ENCODE measurements at places on chromosomes 12 and 14.
A peak's percentile ranks its signal among the peaks of the same experiment; 100 is the strongest.

GRCh38 chr14:31411218-31411727, 9.1 kb downstream of the HEATR5A start:
- DNase-seq: no peak

- DNase-seq: no peak
Observed at GRCh38 chr12:120762086-120762485, 36.5 kb downstream of the ACADS start.

- no peak for DNase-seq
Observed at GRCh38 chr12:45490232-45490881, 239.1 kb upstream of the ARID2 start.

GRCh38 chr12:10968765-10969456, 17.8 kb downstream of the TAS2R50 start:
- no peak for DNase-seq

DNA sequence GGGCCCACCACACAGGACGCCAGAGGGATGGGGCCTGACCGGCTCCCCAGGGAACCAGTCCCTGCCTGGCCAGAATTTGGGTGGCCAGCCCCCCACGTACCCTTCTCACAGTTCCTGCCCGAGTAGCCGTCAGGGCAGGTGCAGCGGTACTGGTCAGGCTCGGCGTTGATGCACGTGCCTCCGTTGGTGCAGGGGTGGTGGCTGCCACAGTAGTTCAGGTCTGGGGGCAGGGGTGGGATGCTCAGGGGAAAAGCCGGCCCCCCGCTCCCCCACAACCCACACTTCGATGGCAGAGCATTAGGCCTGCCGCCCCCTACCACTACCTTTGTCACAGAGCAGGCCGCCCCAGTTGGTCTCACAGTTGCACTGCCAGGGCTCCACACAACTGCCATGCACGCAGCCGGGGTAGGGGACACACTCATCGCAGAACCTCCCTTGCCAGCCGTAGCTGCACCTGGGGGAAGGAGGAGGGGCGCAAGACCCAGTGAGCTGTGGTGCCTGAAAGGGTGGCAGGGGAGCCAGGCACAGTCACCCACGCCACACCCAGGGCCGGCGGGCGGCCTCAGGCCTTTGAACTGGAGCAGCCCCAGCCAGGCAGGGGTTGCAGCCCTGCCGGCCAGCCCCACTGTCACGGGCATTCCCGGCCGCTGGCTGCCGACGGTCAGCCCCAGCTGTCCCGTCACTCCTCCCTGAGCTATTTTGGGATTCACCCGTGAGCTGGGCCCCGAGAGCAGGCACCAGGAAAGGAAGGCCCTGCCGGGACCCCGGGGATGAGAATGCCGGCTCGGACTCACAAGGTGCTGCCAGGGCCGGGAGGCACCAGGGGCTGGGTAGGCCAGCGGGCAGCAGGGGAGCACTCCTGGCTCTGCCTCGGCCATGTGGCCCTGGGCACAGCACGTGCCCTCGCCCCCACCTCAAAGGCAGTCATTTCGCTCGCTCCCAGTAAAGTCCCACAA, 16.5 kb downstream of the JAG2 start:
- DNase-seq: no peak

GRCh38 chr14:101908795-101909194, 55.6 kb upstream of the DYNC1H1 start:
- no peak for DNase-seq

GRCh38 chr12:64595863-64596793, 14.2 kb upstream of the RASSF3 start:
- no peak for DNase-seq

GRCh38 chr12:105025890-105026289, 39.8 kb downstream of the NOPCHAP1 start:
- DNase-seq: no peak

DNA sequence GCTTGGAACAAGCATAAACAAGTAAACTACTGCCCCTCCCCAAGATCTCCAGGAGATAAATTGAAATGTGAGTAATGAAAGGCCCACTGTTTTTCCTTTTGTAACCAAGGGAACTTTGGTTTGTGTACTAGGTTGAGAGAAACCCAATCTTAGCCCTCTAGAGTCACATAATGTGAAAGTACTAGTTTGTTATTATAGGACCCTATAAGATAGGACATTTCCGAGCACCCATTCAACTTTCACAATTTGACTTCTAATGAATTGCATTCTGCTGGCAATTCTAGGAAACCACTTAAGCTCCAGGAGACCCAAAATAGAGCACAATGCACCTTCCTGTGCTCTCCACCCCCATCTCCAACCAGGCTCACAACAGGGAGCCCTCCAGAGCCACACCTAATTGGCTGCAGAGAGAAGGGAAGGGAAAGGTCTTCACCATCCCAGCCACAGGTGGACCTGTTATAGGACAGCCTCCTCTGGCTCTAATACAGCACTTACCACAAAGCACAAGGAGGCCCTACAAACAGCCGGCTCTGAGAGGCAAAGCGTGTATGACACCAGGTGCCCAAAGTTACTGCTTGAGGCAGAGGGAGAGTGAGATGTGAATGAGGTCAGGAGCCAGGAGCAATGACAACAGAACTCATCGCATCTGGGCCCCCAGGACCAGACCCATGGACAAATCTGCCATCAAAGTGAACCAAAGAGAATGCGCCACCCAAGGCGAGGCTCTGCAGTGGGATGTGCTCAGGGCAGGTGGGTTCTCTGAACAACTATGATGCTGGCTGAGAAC, 163.3 kb upstream of the NTF3 start:
- no peak for DNase-seq

DNA sequence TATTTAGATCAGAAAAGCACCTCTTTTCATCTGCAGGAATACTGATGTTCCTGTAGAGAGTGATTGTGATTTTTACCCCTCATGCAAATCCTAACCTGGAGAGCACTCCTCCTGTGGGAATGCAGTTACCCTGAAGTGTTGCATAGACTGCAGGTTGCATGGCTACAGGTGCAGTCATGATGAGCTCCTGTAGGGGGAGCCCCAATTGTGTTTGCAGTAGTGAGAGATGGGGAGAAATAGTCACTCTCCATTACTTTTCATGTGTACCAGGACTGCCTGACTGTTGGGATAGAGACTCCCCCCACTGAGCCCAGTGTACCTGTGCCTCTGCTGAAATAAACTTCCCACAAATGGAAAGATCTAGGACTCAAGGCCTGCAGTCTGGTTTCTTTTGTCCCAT, 1086.5 kb downstream of the SLC6A15 start:
- DNase-seq: peak; percentile 53

- no peak for DNase-seq
Observed at GRCh38 chr14:62357362-62357761, 595.1 kb downstream of the SNAPC1 start.

GRCh38 chr12:8031872-8032241, 659 bp upstream of the FOXJ2 start:
- DNase-seq: no peak

DNA sequence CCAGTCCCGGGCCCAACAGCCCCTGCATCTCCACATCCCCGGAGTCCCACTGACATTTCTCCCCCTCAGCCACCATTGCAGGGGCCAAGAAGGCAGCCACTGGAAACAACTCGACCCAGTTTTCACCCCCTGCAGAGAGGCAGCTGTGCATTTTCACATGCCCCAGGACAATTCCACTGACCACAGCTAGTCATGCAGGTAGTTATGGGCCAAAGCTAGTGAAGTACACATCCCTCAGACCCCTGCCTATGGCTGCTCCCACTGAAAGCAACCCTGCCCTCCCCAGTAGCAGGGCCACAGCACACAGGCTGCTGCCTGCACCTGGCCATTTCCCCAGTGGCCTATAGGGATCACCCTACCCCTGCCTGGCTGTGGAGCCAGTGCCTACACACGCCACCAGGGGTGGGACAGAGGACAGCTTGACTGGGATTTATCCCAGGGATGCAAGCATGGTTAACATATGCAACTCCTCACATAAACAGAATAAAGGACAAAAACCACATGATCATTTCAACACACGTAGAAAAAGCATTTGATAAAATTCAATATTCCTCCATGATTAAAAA, 154.0 kb downstream of the NDUFA12 start:
- DNase-seq: no peak

GRCh38 chr12:46124848-46125619, 134.7 kb upstream of the SCAF11 start:
- peak; percentile 62 for DNase-seq

- peak; percentile 74 for DNase-seq
Observed at GRCh38 chr14:89767861-89768268, 186.7 kb downstream of the EFCAB11 start.

GRCh38 chr12:38713294-38713693, 192.1 kb downstream of the CPNE8 start:
- no peak for DNase-seq

DNA sequence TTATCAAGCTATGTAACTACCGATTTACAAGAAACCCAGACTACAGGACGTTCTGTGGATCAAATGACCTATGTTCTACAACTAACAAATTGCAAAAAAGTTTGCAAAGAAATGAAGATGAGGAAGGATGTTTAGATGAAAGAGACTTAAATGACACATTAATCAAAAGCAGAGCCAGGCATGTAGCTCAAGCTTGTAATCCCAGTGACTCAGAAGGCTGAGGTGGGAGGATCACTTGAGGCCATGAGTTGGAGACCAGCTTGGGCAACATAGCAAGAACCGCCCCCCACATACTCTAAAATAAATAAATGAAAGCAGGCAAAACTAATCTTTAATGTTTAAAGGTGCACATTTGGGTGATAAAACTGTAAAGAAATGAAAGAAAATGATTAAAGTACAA, 331.9 kb downstream of the BTG1 start:
- DNase-seq: peak; percentile 5

- DNase-seq: no peak
Observed at GRCh38 chr12:85574291-85574690, 261.9 kb downstream of the RASSF9 start.

GRCh38 chr14:102686196-102686801, 91.0 kb upstream of the TRAF3 start:
- DNase-seq: no peak

GRCh38 chr12:70157099-70157498, 86.1 kb upstream of the CNOT2 start:
- DNase-seq: no peak

- DNase-seq: no peak
Observed at GRCh38 chr12:51855586-51856428, 7.3 kb upstream of the FIGNL2 start.

- DNase-seq: no peak
Observed at GRCh38 chr12:7352661-7353060, 48.8 kb downstream of the ACSM4 start.

DNA sequence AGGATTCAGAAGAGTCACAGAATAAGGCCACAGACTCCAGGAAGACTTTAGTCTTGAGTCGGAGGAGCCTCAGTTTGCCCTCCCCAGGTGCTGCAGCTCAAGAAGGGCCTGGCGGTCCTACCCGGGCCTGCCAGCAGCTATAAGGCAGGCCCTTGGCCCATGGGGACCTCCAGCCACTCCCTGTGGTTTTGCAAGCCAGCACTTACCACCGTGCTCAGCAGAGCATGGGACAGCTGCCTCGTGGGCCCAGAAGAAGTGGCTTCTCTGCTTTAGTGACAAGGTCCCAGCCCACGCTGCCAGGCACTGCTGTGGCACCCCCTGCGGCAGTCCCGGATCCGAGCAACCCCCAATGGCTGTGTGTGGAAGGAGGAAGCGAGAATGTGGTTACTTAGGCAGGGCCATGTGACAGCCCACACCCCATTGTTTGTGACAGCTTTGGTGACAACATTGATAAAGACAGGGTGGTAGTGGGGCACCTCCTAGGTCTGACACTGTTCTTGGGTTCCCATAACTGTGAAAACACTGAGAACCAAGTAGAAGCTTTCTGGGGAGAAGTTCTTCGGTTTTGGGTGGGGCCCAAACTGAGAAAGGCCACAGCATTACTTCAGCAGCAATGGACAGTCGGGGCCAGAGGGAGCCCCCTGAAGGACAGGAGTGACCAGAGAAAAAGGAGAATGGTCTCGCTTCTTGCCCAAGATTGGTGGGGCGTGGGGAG, at the start of gene SELPLG:
TSS of gene SELPLG (minus strand) at position 361 of the 715 bp plus-strand sequence. CDS start 9,587 bp downstream, outside the sequence.
- peak; percentile 87 for DNase-seq

- DNase-seq: no peak
Observed at GRCh38 chr12:47846294-47846996, 26.7 kb upstream of the HDAC7 start.

DNA sequence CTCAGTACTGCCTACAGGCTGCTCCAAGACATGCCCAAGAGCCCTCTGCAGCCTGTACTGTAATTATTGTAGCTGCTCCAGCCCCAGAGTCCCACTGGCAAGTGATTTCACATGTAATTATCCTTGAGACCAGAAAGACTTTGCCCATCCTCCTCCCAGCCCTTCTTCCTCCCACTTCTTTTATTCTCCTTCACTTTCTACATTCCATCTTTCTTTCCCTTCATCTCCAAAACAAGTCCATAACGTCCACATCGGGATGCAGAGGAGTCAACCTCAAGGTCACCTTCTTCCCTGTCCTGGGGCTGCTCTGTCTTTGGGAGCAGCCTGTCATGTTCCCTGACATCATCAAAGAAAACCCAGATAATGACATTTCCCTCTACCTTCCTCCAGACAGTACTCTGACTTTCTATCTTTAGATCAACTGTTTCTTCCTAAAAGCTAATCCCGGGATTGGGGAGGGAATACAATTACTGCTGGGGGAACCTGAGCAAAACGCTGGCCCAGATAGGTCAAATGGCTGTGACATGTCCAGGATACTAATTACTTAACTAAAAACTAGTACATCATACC, 39.1 kb downstream of the SLC8A3 start:
- DNase-seq: no peak

- no peak for DNase-seq
Observed at GRCh38 chr12:6355491-6356373, 13.9 kb upstream of the TNFRSF1A start.

GRCh38 chr12:123111498-123112165, 39.3 kb downstream of the PITPNM2 start:
- no peak for DNase-seq

DNA sequence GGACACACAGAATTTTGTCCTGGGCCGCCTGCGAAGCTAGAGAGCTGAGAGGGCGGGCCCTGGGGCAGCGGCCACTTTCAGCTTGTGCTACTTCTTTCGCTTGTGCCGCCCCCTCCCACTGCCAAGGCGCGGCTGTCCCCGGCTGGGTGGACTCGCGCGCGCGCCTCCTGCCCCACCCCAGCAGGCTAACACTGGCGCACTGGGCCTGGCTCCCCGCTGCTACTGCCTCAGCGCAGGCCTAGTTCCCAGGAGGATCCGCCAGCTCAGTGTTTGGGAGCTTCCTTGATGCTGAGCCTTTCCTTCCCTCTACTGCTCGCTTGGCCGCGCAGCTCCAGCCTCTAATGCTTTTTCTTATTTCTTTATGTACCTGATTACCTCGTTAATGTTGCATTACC, 27.4 kb upstream of the METAP2 start:
- no peak for DNase-seq

DNA sequence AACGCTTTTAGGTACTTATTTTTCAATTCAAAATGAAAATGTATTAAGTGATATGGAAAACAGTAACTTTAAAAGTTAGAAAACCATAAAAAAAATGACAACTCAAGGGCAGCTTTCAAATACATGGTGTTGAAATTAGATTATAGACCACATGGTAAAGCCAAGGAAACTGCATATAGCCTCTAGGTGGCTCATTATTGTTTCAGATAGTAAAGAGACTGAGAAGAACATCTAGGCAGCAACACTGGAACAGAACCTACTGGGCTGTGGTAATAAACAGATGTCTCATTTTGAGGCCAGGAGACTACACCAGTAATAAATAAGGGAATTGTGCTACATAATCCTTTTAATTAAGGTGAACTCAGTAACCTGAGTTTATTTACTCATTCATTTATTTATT, 13.0 kb downstream of the FBXO33 start:
- no peak for DNase-seq

- no peak for DNase-seq
Observed at GRCh38 chr12:116542345-116542956, 16.7 kb upstream of the MAP1LC3B2 start.

- no peak for DNase-seq
Observed at GRCh38 chr14:33250963-33251362, 312.3 kb downstream of the NPAS3 start.
